ENCODE measurements at places on chromosomes 12 and 14.

- DNase-seq = no peak
These were observed 176.7 kb upstream of the SEL1L start for GRCh38 chr14:81710232-81710845.

- DNase-seq = no peak
These were observed 18.1 kb upstream of the SGPP1 start for GRCh38 chr14:63745858-63746425.

DNA sequence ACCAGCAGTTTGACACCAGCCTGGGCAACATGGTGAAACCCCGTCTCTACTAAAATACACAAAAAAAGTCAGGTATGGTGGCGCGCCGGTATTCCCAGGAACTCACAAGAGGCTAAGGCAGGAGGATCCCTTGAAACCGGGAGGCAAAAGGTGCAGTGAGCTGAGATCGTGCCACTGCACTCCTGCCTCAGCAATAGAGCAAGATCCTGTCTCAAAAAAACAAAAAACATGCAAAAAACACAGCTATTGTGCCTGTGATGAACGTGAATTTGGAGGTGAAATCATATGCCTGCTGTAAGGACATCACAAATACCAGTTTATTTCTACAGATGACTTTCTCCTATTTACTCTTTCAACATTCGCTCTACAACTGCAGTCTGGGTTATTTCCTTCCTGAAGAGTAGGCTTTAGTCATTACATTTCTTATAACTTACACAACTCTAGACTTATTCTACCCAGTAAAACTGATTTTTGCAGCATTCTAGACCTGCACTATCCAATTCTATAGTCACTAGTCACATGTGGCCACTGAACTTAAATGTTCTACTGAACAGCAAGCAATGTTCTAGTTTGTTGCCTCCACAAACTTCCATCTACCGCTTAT lies 48.3 kb downstream of the HNRNPC start:
- DNase-seq = no peak

GRCh38 chr14:89397569-89398230 lies 19.3 kb downstream of the FOXN3 start:
- no peak for DNase-seq

DNA sequence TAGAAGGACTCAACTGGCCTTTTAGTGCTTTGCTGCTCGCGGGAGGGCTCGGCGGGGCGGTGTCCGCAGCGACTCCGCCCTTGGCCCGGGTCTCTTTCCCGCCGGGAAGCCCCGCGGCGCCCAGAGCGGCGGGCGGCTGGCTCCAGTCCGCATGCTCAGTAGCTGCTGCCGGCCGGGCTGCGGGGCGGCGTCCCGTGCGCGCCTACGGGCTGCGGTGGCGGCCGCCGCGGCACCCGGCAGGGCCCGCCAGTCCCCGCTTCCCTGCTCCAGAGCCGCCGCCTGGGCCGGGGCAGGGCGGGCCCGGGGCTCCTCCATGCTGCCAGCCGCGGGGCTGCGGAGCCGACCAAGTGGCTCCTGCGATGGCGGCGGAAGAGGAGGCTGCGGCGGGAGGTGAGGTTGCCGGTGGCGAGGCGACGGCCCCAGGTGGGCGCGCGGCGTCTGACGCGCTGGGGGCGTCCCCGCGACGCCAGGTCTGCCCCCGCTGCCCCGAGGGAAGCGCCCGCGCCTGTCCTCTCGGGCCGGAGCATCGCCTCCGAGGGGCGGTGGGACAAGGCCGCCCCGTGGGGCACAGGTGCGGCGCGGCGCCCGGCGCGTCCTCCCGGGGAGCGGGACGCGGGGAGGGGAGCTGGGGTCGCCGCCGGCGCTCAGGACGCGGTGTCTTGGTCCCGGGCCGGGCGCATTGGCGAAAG lies at the start of gene BMAL2:
Gene BMAL2, plus strand, starts transcription at position 123 of the 689 bp plus-strand sequence. Its CDS starts 237 bp downstream, at position 360.
- peak; percentile 5 for DNase-seq

DNA sequence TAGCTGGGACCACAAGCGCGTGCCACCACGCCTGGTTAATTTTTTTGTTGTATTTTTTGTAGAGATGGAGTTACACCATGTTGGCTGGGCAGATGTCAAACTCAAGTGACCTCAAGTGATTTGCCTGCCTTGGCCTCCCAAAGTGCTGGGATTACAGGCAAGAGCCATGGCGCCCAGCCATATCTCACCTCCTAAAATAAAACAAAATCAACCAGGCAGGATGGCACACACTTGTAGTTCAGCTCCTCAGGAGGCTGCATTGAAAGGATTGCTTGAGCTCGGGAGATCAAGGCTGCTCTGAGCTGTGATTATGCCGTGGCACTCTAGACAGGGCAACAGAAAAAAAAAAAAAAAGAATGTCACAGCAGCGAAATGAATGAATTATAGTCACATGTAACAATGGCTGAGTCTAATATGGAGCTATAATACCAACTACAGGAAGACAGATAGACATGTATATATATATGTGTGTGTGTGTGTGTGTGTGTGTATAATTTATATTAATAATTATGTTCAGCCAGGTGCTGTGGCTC lies 19.3 kb upstream of the TMEM120B start:
- no peak for DNase-seq

DNA sequence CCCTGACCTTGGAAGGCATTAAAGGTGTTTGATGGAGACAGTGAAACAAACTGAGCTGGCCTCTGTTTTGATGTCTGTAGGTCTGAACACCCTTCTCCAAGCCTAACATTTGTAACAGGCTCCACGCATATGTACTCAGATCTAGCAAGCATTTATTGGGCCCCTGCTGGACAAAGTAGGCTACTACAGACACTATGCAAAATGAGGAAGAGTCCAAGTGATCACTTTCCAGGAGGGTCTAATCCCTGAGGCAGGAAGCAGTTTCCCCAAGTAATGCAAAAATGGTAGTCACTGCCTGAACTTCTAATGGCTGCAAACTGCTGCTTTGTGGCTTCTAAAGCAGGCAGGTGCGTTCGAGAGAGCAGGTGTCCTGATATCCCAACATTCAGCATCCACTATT lies 405.8 kb downstream of the MED13L start:
- no peak for DNase-seq

GRCh38 chr14:95703805-95704204 lies 10.1 kb downstream of the TCL1A start:
- no peak for DNase-seq

- no peak for DNase-seq
These were observed 460.9 kb upstream of the SYT1 start for GRCh38 chr12:78403681-78404080.

GRCh38 chr12:112574896-112575558 lies 156.3 kb downstream of the PTPN11 start:
- no peak for DNase-seq

DNA sequence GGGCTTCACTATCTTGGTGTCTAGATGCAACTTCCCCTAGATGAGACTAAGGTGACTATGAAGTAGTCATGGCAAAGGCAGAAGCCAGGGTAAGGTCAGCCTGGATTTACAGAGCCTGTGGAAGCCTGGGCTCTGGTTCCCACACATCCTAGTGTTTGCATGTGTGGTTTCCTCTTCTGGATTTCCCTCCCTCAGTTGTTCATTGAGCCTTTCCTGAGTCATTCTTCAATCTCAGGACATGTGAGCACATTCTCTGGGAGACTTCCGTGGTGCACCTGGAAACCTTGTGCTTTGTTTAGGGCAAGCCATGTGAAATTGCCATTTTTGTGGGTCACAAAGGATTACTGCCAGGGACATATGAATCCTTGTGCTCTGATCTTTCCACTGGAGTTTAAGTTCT lies 236.6 kb downstream of the C12orf75 start:
- DNase-seq = no peak

- DNase-seq = no peak
These were observed 22.5 kb upstream of the PCNX1 start for GRCh38 chr14:70884595-70885342.

DNA sequence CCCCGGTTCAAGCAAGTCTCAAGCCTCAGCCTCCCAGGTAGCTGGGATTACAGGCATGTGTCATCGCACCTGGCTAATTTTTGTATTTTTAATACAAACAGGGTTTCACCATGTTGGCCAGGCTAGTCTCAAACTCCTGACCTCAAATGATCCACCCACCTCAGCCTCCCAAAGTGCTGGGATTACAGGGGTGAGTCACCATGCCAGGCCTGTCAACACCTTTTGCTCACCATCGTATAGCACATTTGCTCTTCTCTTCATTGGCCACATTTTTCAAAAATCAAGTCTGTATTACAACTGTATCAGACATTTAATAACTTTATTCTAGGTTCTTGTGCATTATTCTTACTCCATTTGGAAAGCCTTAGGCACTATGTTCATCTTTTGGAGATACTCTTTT lies 50.3 kb downstream of the BCAT1 start:
- no peak for DNase-seq

DNA sequence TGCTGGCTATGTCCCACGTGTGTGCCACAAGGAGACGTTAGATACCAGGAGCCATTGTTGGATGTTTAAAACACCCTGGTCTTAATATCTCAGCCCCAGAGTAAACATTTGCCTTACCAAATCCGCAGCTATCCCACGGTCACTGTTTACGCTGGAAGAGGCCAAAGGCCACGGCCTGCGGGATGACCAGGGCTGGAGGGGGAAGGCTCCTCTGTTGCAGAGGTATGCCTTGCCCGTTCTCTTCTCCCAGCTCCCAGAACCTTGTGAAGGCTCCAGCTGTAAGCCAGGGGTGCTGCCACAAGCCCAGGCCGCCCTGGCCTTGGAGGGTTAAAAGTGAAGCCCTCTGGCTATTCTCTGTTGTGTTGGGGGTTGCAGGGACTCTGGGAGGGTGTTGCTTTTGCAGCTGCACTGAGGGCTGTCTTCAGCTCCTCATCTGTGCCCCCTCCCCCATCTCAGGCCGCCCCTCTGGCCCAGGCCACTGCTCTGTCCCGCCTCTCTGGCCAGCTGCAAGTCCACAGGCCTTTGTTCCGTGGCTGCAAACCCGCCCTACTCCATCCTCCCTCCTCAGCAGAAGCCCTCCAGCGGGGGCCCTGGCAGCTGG lies 2.5 kb downstream of the PLEKHG3 start:
- DNase-seq = no peak

- no peak for DNase-seq
These were observed 37.3 kb downstream of the PRKCH start for GRCh38 chr14:61358554-61359226.

- DNase-seq = no peak
These were observed 43.9 kb upstream of the TESC start for GRCh38 chr12:117143008-117143532.

DNA sequence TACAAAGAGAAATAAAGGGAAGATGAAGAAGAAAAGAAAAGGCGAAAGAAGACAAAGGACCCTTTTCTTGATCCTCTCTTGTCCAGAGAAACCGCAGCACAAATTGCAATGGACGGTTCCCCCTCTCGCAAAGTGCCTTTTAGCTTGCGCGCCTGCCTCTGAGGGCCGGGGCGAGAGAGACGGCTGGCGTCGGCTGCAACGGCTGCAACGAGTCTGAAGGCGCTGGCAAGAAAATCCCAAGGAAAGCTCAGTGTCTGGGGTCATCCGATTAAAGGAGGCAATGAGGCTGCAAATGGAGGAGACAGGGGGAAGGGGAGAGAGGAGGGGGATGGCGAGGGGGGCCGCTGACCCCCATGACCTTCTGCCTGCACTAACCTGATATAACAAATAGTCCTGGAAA lies 671.5 kb downstream of the MED13L start:
- DNase-seq = no peak

GRCh38 chr12:89448951-89449371 lies 75.6 kb downstream of the GALNT4 start:
- DNase-seq = no peak

DNA sequence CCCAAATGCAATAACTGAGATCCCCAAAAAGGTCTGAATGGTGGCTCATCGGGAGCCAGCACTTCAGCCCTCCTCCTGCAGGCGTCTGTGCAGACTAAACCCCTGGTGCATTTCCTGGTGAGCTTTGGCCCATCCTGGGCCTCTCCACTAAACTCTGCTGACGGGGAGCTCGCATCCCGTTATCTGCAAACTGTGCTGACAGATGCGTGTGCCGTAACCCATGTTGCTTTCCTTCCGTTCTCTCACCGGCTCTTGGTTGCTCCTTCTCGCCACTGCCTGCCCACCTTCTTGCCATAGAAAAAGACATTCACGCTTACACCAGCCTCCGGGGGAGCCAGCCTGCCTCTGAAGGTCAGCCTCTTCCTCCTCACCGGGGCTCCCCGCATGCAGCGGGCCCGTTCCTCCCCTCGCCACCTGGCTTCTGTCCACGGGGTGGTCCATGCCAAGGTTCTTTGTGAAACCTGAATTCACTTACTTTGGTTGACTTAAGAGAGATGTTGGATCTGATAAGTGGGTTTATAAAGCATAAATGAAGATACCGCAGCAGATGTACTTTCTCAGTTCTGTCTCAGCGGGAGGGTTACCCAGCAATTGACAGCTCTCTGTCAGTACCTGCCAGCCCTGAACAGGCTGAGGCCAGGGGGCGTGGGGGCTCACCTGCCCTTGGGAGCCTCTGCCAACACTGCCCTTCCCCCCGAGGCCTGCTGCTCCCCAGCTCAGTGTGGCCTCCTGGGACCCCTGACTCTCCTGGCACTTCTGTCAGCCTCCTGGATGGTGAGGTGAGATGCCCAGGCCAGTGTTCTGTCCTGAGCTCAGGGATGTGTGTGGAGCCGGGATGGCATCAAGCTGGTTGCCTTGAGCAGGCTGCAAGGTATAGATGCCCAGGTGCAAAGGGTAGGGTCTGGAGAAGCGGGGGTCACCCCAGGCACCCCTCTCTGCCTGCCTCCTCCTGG lies 14.2 kb downstream of the ZFYVE21 start:
- DNase-seq = no peak

GRCh38 chr12:18160901-18161300 lies 70.9 kb upstream of the RERGL start:
- DNase-seq = no peak

DNA sequence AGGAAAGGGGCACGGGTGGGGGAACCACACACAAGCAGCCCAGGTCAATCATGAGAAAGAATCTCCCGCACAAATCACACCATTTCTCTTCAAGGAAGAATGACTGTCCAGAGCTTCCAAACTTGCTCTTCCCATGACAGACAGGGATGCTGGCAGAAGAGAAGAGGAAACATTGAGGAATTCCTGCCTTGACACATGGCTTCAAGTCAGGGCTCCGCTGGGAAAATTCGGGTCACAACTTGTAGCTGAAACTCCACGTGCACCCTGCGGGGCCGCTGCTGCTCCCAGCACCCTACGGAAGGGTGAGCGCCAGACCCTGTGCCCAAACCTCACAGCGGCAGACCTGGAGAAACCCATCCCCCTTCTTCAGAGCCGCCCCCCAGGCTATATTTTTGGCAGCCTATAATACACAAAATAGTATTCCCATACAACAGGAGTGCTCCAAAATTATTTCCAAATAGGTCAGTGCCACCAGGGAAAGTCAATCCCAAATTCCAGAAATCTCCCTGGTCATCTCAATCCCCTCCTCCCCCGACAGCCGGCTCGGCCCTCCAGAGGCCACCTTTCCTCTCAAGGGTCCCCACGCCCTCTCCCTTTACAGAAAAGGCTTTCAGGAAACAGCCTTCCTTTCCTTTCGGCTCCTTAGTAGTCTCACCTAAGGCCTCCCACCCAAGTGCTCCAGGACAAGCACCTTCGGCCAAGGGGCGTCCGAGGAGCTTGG lies 1.3 kb downstream of the TMEM132D start:
- DNase-seq = no peak

- no peak for DNase-seq
These were observed 168.0 kb downstream of the TMTC3 start for GRCh38 chr12:88310069-88310468.
